ENCODE measurements at places on chromosomes 12 and 14.

DNA sequence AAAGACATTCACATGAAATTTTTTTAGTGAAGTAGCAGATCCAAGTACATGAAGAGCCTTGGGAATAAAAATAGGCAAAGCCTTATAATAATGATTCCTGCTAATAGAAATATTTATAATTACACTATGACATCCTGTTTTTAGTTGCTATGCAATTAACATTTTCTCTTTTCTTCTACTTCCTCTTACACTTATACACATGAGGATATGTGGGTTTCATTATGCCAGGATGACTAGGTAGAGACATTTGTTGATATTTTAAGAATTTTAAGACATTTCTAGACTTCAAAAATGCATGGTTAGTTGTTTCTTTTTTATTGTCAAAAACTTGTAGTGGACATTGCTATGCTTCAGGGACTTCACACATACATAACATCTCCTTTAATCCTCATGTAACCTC is 326.8 kb downstream of the SYT1 start:
- DNase-seq: no peak

DNA sequence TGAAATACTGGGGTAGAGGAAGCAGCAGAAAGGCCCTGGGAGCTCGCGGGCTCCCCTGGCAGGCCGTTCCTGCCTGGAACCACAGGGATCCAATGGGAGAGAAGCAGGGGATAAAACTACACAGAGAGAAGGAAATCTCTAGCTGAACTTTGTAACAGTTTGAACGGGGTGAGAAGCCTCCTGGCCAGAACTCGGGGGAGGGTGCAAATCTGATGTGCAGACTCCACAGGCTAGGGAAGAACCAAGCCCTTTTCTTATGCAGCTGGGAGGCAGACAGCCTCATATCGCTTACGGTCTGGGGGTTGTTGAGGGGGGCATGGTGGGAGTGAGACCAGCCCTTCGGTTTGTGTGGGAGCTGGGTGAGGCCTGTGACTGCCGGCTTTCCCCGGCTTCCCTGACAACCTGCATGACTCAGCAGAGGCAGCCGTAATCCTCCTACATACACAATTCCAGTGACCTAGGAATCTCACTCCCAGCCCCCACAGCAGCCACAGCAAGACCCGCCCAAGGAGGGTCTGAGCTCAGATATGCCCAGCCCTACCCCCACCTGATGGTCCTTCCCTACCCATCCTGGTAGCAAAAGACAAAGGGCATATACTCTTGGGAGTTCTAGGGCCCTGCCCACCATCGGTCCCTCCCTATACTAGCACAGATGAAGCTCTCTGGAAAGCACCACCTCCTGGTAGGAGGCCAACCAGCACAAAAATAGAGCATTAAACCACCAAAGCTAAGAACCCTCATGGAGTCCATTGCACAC is 143.0 kb downstream of the TMTC1 start:
- DNase-seq: no peak

- no peak for DNase-seq
Measured at GRCh38 chr14:75934998-75935628, 46.7 kb downstream of the TGFB3 start.

DNA sequence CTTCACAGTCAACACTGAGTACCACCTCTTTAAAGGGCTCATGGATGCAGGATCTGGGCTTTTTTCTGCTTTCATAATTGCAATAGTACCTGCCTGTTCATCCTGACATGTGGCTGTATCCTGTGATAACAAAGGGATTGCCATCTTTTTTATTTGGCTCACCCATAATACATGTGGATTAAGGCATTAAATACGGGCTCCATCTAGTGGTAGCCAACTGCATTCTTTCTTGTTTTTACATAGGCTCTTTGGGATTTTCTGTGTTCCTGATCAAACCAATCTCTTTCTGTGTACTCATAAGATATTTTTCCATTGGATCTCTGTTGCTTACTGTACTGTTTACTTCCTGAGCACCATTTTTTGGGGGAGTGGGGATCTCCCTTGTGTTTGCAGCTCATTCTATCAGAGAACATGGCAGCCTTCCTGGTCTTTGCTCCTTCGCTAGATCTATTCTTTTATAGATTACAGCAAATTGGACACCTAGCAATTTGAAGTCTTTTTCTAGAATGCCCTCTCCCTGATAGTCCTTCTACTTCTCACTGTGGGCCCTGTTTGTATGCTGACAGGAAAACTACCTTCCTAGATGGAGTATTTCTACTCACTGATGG is 723.4 kb upstream of the MDGA2 start:
- DNase-seq: peak; percentile 27

Data from ELR (cell line).